Fibroblast of skin of right biceps (primary cell): ENCODE measurements at places on chromosomes 2 and 18.

GRCh38 chr18:5771343-5771742, 124.0 kb downstream of the TMEM200C start:
- peak; percentile 16 for DNase-seq

DNA sequence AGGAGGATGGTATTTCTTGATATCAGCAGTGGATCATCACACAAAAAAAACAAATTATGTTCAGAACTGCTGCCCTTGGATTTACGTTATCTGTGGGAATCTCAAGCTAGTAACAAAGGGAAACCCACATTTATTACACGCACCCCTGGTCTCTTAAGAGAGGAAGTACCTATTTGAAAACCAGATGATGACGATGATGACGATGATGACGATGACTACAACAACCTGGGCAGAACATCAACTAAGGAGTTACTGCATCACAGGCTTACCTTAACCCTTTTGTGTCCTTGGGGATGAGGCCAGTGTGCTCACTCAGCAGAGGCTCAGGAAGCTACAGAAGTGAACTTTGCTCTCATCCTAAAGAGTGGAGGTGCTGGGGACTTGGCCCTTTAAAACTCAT, 169.4 kb downstream of the FSHR start:
- no peak for DNase-seq

DNA sequence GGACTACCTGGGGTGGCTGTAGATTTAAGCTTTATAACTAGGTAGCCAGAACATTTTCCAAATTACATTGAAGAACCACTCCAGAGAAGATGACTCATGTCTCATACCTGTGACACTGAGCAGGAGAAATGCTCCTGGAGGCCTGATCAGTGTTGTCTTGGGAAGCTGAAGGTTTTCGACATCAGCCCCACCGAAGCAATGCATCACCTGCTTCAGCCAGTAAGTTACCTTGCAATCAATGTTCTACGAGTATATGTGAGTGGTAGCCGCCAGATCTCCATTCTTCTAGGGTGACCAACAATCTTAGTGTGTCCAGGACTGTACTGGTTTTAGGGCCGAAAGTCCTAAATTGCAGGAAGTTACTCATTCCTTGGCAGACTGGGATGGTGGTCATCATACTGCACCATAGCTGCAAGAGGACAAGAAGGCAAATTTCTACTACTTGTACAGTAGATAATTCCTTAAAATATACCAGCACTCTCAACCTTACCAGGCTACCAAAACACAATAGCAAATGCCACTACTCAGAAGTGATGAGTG, 109.3 kb upstream of the LINC00305 start:
- DNase-seq = no peak

- no peak for DNase-seq
These were observed 130.8 kb downstream of the NCKAP5 start for GRCh38 chr2:133437492-133437891.

- DNase-seq = no peak
These were observed 147.8 kb downstream of the SATB2 start for GRCh38 chr2:199309973-199310372.

GRCh38 chr2:103656558-103656957, 894.7 kb downstream of the TMEM182 start:
- no peak for DNase-seq

DNA sequence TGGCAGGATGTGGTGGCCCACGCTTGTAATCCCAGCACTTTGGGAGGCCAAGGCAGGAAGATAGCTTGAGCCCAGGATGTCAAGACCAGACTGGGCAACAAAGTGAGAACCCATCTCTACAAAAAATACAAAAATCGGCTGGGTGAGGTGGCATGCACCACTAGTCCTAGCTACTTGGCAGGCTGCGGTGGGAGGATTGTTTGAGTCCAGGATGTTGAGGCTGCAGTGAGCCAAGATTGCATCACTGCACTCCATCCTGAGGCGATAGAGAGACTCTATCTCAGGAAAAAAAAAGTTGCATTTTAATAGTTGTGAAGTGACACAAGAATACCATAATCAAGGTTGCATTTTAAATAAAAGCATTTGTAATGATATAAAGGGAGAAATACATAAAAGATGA, 124.1 kb upstream of the SLC38A11 start:
- no peak for DNase-seq

GRCh38 chr2:207180741-207181140, 15.0 kb upstream of the KLF7 start:
- peak; percentile 61 for DNase-seq

DNA sequence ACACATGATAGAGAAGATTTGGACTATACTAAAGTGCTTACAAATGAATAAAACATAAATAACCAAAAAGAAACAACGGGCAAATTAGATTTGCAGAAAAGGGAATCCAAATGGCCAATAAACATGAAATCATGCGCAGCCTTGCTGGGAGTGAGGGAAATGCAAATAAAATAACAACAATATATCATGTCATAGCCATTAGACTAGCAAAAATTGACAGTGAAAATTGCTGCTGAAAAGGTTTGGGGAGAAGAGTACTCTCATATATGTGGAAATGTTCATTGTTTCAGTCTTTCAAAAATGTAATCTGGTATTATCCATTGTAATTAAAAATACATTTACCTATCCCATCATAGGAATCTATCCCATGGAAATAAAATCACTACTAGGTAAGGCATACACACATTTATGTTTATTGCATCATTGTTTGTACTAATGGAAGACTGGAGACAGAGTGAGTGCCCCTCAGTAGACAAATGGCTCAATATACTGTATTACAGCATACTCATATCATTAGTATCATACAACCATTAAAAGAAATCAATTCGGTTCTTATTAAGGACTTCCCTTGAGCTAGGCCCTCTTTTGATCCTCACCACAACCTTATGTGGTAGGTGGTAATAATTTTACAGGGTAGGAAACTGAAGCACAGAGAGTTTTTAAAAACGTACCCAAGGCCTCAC, 94.1 kb upstream of the MSTN start:
- DNase-seq = no peak

DNA sequence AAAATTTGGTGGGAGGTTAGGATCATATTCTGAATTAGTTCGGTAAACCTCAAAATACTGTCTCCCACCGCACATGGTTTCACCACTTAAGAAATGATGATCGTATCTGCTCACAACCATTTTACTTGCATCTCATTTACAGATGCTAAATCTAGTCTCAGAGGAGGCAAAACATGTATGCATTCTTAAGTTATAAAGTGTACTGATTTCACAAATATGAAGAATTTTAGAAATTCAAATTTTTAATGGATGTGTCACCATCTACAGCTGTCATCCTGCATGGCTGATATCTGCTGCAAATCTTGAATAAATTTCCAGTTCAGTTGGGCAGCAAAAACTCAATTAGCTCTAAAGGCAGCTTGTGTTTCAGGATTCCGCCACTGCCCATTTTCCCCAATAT, 243.3 kb upstream of the KCNJ3 start:
- peak; percentile 56 for DNase-seq

DNA sequence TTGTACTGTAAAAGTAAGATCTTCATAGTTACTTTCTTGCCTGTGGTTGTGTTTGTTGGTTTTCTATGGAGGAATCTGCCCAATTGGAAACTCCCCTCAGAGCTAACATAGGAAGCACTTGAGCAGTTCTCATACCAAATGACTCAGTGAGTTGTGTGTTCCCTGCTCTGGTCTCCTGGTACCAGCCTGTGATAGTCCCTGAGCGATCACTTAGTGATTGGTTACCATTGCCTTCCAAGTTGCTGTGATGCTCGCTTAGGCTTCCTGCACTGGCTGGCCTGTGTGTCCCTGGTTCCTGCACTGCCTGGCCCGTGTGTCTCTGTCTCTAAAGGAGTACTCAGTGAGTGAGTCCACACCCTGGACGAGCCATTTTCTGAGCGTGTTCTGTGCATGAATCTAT, 133.0 kb downstream of the MAP4K4 start:
- peak; percentile 62 for DNase-seq

- DNase-seq = peak; percentile 42
These were observed 140.8 kb downstream of the MEIS1 start for GRCh38 chr2:66575625-66576310.

- DNase-seq = no peak
These were observed 80.1 kb downstream of the FHOD3 start for GRCh38 chr18:36377626-36378025.

DNA sequence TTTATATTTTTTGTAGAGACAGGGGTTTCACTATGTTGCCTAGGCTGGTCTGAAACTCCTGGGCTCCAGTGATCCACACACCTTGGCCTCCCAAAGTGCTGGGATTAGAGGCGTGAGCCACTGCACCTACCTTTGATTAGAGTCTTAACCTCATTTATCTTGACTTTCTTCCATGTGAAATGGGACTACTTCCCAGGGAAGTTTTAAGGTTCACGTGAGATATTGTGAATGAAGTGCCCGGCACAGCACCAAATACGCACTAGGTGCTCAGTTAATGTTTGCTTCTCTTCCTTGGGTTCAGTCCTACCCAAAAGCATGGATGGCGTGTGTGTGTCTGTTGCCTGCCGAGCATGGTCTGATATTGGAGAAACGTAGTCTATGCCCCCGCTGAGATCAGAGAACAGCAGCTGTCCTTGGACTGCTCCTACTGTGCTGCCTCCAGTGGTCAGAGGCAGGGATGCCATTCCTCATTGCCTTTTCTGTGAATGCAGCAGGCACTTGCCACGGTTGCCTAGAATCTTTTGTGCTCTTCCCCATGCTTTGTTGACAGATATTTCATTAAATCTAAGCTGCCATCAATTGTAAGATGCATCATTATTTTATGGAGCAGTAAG, 12.3 kb upstream of the TFCP2L1 start:
- peak; percentile 4 for DNase-seq
